ENCODE measurements at places on chromosomes 2 and 18.

DNA sequence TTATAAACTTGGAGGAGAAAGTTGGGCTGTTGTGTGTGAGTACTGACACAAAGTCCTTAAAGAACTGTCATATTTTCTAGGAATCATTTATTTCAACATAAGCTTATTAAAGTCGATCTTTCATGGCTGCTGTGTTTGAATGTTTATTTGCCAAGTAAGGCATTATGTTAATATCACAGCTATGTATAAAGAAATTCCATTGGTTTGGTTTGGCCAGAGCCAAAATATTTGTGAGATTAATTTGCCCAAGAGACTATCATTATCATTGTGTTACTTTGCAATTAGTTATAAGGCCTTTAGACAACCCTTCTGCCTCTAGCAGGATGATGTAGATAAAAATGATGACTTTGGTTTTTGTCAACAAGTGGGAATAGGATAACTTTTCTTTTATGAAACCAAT is 240.6 kb upstream of the NT5C1B start:
- no peak for DNase-seq

DNA sequence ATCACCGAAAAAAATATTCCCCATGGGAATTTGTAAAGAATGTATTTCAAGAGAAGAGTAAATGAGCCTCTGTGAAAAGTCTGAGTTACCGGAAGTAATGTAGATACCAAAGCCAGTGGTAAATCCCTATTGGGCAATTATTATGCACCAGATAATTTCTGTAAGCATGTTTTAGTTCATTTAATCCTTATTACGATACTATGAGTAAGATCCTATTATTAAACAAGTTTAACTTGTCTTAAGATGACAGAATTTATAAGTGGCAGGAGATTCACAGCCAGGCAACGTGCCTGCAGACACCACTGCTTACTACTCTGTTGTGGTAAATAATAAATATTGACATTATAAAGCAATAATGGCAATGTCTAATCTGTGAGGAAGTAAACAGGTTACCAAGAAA is 280.8 kb upstream of the RGPD4 start:
- DNase-seq: no peak

DNA sequence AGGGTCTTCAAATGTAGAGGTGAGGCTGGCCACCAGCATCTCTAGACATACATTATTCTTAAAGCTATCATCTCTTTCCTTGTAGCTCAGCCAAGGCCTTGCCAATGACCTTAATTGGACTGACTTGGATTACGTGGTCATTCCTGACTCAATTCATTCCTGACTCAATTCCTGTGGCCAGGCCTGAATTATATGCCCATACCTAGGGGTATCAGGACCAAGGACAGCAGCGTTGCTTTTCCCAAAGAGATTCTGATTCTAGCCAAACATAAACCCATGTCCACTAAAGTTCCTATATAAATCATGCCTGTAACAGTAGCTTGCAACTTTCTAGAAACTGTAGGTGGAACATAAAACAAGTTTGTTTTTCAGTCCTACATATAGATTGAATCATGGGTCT is 231.7 kb downstream of the ARL6IP6 start:
- no peak for DNase-seq

DNA sequence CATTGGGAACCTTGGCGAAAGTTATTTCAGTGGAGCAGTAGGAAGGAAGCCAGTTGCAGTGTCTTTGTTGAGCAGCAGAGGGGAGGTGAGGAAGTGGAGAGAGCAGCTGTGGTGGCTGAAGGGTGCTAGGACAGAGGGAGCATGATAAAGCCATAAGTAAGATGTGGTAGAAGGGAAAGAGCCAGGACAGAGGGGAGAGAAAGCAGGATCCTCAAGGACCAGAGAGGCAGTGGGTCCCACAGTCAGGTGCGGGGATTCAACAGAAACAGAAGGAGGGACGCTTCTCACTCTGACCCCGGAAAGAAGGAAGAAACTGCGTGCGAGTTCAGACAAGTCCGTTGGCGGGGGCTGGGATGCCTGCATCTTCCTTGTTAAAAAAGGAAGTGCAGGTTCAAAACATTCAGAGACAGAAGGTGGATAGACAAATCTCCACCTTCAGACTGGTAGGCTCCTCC is at the start of gene CXCR2:
CXCR2 (plus strand) TSS at position 403 of the 455 bp plus-strand sequence. CDS start 8,774 bp downstream, outside the sequence.
- DNase-seq: no peak

DNA sequence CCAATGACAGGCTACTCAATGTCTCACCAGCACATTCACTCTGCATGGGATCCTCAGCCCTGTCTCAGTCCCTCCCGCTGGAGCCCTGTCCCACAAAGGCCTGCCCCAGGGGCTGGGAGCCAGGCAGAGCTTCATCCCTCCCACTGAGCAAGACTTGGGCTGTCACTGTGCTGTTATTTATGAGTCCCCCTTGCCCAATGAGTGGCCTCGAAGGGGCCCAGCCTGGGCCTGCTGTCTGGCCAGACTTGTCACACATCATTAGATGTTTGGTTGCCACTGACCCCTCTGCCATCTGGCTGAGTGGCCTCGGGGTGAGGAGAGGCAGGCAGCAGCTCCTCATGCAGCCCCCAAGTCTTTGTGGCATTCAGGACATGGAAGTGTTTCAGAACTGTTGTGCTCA is 330.6 kb upstream of the SKOR2 start:
- no peak for DNase-seq

- no peak for DNase-seq
Measured at GRCh38 chr2:166627893-166628292, 133.8 kb upstream of the SCN7A start.

- DNase-seq: no peak
Measured at GRCh38 chr2:176390276-176391147, 121.3 kb downstream of the MTX2 start.

DNA sequence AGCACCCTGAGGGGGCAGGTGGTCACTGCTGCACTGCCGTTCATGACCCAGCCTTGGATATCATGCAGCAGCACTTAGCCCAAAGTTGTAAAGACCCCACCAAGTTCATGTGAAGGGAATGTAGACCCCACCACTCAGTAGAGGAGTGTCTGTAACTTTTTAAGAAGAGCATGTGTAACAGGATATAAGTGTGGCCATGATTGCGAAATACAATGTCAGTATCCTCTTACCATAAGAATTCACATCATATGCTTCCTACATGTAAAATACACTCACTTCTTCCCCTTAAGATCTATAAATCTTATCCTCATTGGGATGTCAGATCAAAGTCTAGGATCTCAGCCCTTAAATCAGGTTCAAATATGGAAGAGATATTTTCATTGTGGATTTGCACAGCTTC is 276.9 kb downstream of the PTPRM start:
- DNase-seq: no peak

- DNase-seq: no peak
Measured at GRCh38 chr2:65161551-65162100, 31.7 kb upstream of the RAB1A start.

- no peak for DNase-seq
Measured at GRCh38 chr2:59655809-59656208, 897.6 kb downstream of the BCL11A start.

DNA sequence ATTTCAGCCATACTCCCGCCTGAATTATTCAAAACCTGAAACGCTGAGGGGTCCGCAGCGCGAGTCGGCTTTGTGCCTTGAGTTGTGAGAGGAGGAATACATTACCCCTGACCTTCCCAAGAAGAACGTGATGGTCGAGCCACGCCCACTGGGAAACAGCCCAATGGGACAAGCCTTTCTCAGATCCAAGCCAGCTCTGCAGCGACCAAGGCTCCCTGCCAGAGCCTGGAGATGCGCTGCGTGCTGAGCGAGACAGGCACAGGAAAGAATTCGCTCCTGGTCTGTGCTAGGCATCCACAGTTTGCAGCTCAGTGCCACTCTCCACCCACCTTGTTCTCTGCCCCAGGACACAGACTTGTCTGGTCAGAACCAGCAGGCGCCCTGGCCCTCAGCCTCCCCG is 74.1 kb upstream of the GLI2 start:
- no peak for DNase-seq

DNA sequence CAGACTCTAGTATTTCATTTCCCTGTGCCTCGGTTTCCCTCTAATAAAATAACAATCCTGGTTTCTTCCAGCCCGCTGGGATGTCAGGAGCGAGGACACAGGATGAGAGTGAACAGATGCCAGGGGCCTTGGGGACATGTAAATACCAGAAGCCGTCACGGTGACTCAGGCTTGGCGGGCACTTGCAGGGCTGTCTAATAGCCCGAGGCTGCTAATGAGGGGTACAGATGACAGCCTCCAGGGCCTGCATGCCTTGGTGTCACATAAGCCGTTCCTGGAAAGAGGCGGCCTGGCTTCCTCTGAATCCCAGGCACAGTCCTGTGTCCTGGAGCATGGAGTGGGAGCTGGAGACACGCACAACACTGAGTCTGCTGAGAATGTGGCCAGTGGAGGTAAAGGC is 28.2 kb downstream of the HS1BP3 start:
- DNase-seq: no peak

GRCh38 chr2:102449370-102449974 is 23.6 kb upstream of the SLC9A4 start:
- DNase-seq: peak; percentile 19

GRCh38 chr2:161273038-161273760 is 35.0 kb upstream of the PSMD14 start:
- DNase-seq: peak; percentile 4

GRCh38 chr18:24988253-24988840 is 363.6 kb downstream of the ZNF521 start:
- no peak for DNase-seq

DNA sequence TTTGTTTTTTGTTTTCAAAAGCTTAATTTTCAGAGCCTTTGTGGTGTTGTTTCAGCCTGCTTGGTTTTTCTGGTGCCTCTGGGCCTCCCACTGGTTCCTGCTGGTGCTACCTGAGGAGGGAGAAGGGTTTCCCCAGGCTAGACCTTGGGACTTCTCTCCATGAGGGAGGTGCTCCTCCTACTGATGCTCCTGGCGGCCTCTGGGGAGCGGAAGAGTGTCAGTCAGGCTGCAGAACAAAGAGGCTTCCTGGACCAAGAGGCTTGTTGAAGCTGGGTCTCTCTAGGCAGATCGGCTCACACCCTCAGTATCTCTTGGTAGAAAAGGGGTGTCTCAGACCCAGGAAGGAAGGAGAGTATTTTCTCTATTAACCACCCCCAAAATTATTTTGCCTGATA is 32.2 kb downstream of the RFX8 start:
- DNase-seq: no peak

GRCh38 chr18:12328179-12328823 is 20.3 kb downstream of the TUBB6 start:
- DNase-seq: no peak

- DNase-seq: no peak
Measured at GRCh38 chr2:45849491-45850283, 198.2 kb downstream of the PRKCE start.

DNA sequence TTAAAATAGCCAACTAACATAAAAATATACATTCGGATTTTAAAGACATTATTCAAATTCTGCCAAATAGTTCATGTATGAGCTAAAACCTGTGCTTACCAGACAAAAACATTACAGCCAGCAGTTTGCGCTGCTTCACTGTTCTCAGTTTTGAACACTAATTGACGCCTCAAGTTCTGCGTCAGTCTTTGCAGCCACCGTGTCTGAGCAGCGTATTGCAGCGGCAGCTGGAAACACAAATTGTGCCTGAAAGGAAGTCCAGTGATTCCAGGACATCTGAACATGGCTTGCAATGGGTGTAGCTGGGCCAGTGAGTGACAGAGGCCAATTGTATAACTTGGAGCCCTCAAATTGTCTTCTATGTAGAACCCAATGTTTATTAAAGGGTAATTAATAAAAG is 267.6 kb downstream of the TFCP2L1 start:
- no peak for DNase-seq

- no peak for DNase-seq
Measured at GRCh38 chr2:50902365-50902764, 129.6 kb downstream of the NRXN1 start.

DNA sequence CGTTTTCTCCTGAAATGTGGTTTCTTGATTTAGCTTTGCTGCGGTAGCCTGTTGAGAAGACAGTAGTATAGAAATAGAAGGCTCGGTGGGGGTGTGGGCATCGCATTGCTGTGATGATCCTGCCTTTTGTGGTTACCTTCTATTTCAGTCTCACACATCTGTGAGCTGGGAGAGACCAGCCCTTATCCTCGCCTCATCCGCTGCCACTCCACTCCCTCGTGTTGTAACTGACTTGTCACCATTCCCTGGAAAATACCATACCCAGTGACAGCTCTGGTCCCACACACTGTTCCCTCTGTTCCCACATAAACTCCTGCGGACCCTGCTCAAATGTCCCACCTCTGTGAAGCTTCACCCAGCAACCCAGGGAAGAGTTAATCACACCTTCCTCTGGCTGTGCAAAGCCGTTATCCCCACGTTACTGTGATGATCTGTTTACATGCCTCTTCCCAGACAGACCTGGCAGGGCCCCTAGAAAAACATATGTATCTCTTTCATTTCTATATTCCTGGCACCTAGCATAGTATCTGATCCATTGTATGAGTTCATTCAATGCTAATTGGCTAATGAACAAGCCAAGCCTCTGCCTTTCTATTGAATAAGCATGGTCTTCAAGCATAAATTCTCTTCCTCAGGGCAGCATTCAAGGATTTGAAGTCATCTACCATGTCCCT is 114.6 kb downstream of the MAPK4 start:
- no peak for DNase-seq

GRCh38 chr18:61323951-61324350 is 9.3 kb upstream of the CDH20 start:
- DNase-seq: no peak

DNA sequence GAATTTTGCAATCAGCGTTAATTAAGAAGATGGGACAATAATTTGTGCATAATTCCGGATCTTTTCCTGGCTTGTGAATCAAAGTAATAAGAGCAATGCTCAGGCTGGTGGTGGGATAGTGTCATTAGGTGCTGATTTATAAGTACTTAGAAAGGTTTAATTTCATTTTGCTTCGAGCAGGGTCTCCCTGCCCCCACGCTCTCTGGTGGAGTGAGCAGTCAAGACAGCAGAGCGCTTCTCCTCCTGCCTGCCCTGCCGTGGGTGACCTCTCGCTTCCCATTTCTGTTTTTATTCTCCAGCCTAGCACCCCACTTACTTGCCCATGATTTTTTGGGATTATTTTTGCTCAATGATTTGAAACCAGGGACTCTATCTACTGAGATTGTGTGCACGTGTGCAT is 7.1 kb downstream of the ASB18 start:
- no peak for DNase-seq

- DNase-seq: no peak
Measured at GRCh38 chr2:80968450-80968849, 663.9 kb upstream of the LRRTM1 start.

DNA sequence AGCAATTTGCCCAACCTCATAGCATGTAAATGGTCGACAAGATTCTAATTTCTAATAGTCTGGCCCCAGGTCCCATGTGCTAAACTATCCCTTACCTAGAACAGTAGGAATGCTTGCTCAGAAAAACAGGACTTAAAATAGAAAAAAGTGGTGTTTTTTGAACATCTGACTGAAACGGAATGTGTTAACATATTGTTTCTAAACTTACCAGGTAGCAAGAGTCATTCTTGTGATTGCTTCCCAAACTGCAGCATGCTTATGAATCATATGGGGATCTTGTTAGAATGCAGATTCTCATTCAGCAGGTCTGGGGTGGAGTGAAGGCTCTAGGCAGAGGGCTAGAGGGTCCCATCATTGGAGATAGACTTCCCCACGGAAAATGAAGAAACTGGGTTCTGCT is 5.8 kb upstream of the SLC20A1 start:
- DNase-seq: no peak

GRCh38 chr2:221134718-221135117 is 437.4 kb downstream of the EPHA4 start:
- DNase-seq: no peak

- DNase-seq: no peak
Measured at GRCh38 chr2:207385903-207386302, 143.9 kb upstream of the CREB1 start.

GRCh38 chr2:50538147-50538546 is 493.8 kb downstream of the NRXN1 start:
- no peak for DNase-seq
